ENCODE measurements at places on chromosomes 7 and 10.

- DNase-seq: peak; percentile 67
These were observed 3.1 kb upstream of the SLC18A3 start for GRCh38 chr10:49606981-49607535.

DNA sequence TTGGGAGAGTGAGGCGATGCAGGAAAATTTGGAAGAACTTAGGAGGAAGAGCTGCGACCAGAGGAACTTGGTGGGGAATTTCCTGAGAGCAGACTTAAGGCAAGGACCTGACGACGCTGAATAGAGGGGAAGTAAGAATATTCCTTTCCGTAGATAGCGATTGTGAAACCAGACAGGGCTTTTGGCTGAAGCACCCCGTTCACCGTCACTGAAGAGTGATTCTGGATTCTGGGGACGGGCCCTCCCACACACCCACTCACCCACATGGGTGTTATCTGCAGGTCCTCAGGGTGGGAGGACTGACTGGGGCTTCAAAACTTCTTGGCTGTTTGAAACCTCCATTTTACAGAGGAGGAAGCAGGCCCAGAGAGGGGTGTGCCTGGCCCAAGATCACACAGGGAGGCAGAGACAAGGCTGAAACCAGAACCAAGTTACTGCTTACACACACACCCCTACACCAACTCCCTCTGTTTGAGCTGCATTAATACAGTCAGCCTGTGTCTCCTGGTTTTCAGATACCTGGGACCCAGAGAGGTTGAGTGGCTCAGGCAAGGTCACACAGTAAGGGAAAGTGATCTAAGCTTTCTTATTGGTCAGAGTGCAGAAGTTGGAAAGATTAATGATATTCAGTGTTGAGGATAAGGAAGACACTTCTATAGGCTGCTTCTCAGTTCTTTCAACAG is 37.2 kb upstream of the CDH23 start:
- no peak for DNase-seq

GRCh38 chr10:95542330-95542729 is 18.8 kb downstream of the SORBS1 start:
- DNase-seq: no peak

DNA sequence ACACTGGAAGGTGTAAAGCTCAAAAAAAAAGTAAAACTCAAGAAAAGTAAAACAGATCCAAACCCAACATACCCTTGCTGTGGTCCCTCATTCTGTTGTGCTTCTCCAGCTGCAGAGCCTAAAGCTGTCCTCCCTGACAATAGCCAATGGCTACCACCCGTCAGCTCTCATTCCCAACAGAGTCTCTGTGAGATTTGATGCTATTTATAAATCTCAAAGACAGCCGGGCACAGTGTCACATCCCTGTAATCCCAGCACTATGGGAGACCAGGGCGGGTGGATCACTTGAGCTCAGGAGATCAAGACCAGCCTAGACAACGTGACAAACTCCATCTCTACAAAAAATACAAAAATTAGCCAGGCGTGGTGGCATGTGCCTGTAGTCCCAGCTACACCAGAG is 116.0 kb downstream of the KMT2E start:
- no peak for DNase-seq

DNA sequence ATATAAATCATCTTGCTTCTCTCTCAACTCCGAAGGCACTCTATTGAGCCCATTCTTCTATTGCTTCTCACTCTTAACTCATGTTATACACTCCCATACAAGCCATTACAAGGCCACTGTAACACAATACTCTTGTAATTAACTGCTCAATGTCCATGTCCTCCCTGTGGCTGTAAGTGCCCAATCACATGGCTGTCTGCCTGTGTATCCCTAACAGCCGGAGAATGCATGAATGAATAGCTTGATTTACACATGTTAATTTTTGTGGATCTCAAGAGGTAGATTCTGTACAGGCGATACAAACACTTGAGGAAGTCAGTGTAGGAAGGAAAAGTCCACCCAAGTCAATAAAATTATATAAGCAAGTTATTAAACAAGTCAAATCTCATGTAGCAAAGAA is 215.6 kb downstream of the DOCK4 start:
- DNase-seq: no peak

- DNase-seq: no peak
These were observed 46.1 kb downstream of the PAX2 start for GRCh38 chr10:100791369-100792058.

DNA sequence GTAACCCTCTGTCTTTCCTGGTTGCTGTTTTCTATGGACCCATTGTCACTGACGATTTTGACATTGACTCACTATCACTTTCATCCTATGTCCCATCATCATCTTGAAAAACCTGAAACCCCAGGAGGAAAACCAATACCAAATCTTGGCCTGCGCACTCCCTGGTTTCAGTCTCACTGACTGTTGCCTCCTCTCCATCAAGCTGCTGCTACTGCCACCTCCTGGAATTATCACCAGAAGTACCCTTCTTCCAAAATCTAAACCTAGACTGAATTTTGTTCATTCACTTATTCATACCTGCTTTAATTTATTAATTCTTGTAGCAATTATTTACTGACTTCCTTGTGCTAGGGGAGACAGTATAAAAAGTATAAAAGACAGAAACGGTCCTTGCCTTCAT is 44.5 kb upstream of the ACBD5 start:
- no peak for DNase-seq

GRCh38 chr10:89213191-89213808 is 6.2 kb upstream of the CH25H start:
- no peak for DNase-seq

DNA sequence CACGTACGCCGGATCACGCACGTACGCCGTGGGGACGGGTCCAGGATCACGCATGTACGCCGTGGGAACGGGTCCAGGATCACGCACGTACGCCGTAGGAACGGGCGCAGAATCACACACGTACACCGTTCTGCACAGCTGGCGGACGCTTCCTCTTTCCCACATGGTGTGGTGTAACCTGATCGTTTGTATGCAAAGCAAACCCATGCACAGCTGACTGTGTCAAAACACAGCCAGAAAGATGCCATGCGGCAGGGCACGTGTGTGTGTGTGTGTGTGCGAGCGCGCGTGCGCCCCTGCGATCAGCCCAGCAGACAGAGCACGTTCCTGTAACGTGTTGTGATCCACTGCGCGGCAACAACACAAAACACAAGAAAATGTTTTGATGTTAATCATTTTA is 573.6 kb downstream of the DNAJB6 start:
- no peak for DNase-seq

DNA sequence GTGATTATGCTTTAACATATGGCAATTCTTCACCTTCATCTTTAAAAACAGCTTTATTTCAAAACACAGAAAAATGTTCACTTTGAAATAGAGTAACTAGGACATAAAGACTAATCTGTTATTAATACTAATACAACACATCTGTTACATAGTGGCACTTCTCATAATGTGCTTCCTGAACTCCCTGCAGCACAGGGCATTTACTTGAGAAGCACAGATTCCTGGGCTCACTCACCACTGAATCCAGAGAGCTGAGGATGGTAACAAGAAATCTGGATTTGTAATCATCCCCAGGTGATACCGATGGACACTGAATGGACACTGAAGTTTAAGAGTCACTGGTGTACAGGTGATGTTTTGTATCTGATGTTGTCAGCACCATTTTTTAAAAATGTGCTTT is 96.1 kb downstream of the COL28A1 start:
- DNase-seq: no peak

- DNase-seq: no peak
These were observed 62.5 kb downstream of the DAGLB start for GRCh38 chr7:6385110-6385781.

GRCh38 chr10:31018962-31019361 is 12.7 kb downstream of the ZNF438 start:
- DNase-seq: no peak

- no peak for DNase-seq
These were observed 15.7 kb downstream of the GRID1 start for GRCh38 chr10:86350897-86351296.

DNA sequence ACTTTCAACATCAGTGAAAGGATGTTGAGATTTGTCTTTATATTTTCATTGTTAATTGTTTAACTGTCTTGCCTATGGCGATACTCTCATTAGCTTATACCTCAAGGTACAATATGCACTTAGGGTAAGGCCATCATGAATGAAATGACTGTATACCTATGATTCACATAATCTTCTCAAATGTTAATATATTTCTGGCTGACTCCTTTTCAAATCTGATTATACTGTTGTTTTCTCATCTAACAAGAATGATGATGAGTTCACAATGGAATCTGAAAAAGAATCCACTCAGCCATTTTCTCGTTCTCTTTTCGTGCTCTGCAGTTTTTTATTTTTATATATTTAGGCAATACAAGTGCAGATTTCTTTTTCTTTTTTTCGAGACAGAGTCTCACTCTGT is 159.1 kb downstream of the ARHGAP12 start:
- no peak for DNase-seq

GRCh38 chr7:127946111-127946510 is 85.1 kb downstream of the LRRC4 start:
- no peak for DNase-seq

GRCh38 chr7:28606421-28606820 is 194.1 kb downstream of the CREB5 start:
- no peak for DNase-seq

- no peak for DNase-seq
These were observed 36.0 kb downstream of the CARD11 start for GRCh38 chr7:3007696-3008095.

DNA sequence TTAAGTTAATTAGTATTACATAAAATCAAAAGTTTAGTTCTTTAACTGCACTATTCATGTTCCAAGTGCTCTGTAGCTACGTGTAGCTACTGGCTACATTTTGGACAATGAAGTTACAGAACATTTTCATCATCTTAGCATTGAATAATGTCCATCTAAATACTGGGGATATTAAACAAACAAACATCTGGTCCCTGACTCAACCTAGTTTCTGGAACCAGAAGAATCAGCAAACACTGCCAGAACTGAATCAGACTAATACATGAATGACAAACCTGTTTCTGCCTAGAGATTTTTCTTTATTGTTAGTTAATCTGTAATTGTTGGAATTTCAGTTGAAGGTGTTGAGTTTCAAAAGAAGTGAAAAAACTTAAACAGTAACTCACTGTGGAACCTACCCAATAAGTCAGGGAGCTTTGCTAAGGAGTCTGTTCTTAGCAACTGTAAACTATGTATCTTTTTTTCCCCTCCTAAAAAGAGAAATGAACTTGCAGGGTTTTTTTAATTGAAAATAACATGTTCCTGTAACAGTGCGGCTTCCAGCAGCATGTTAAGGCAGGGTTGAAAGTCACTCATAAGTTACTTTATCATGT is 58.3 kb downstream of the CDK13 start:
- DNase-seq: no peak
